Mesothelial cell of epicardium (in vitro differentiated cells): ENCODE measurements at places on chromosomes 13 and 19.

- no peak for DNase-seq
These were observed 1212.8 kb downstream of the DIAPH3 start for GRCh38 chr13:58950911-58951310.

- DNase-seq: no peak
These were observed 147.1 kb downstream of the NHLRC3 start for GRCh38 chr13:39185326-39185725.

- DNase-seq: no peak
These were observed 1.6 kb upstream of the GAS6 start for GRCh38 chr13:113865427-113865826.

- DNase-seq: no peak
These were observed 8.8 kb upstream of the SHKBP1 start for GRCh38 chr19:40567750-40568494.

DNA sequence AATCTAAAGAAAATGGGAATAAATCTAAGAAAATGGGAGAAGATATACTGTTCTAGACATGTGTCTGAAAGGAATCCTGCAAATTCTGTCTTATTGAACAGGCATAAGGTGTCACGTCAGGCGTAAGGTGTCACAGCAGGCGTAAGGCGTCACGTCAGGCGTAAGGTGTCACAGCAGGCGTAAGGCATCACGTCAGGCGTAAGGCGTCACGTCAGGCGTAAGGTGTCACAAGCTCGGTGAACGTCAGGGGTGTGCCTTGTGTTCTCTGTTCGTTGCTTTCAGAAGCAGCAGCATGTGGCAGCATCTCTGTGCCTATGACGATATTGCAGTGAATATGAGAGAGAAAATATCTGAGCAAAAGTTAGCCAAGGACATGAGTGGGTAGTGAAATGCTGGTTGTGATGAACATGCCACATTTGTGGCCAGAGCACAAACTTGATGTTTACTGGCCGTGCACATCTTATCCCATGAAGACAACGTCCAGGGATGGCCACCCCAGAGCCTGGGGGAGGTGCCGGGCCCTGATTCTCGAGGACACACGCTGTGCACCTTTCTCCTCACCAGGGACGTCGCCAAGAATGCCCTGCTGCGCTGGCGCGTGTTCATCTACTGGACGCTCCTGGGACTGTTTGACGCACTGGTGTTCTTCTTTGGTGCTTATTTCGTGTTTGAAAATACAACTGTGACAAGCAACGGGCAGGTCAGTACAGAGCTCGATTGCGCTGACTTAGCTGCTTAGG lies 107.0 kb upstream of the MCF2L start:
- no peak for DNase-seq

GRCh38 chr19:19490214-19490968 lies 25.0 kb downstream of the TSSK6 start:
- DNase-seq: no peak

GRCh38 chr19:55986487-55986886 lies at the start of gene NLRP5:
Gene NLRP5, plus strand, starts transcription at chr19:55986775.
- no peak for DNase-seq

DNA sequence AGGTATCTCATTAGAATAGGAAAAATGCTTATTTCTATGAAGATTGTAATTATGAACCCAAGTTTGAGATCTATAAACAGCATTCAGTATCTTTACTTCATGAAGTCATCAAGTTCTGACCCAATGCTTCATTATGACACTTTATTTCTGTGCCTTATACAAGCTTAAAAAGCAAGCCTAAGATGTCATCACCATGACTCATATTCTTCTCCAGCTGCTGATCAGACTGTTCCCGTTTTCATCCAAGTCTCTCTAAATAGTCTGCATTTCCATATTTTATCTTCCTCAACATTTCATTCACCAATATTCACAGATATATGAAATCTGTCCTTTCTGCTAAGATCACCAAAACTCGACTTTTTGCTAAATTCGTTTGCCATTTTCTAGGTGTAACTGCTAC lies 1247.2 kb upstream of the PRR20A start:
- DNase-seq: no peak

DNA sequence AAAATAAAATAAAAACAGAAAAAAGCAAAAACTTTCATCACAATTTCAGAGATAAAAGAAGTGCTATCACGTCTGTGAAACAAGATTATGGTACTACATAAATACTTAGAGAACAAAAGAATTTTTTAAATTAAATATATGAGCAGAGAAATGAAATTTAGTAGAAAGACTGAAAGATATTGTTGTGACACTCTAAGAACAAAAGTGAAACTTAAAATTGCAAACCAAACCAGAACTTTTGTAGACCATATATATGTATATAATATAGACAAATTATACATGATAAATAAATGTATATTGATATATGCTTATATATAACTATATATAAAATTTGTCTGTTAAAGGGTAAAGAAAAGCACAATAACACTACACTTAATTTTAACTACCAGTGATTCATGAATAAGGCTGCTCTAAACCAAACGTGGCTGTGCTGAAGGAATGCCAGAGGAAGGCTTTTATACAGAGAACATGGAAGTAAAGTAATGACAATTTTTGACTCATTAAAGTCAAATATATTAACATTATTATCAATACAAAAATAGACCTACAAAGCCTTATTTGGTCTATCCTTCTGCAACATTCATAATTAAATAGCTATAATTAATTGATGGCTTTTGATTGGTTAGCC lies 1516.7 kb upstream of the PCDH20 start:
- DNase-seq: no peak

GRCh38 chr13:114129649-114130062 lies 2.8 kb downstream of the RASA3 start:
- no peak for DNase-seq
